ENCODE measurements at places on chromosomes 3 and 15. TPM values are rescaled to one million over a fixed set of nuclear protein-coding genes. Genes with fewer than 3 reads are reported as not detected.

Gene LRRC49
- polyA plus RNA-seq = 9.9 TPM

Gene BFSP2
- polyA plus RNA-seq = not detected

Gene LRRC28
- polyA plus RNA-seq = 23.3 TPM

Gene GOLGA8F
- polyA plus RNA-seq = not detected

Gene TRIM71
- not detected for polyA plus RNA-seq

Gene NEK11
- polyA plus RNA-seq = 6.8 TPM

Gene B4GALT4
- 29.4 TPM for polyA plus RNA-seq

Gene C3orf49
- polyA plus RNA-seq = not detected

Gene MESP2
- polyA plus RNA-seq = 0.22 TPM

Gene IGSF10
- 0.01 TPM for polyA plus RNA-seq
